Ascending aorta (tissue), 2 donors: ENCODE measurements at places on chromosomes 3 and 15. TPM values are rescaled to one million over a fixed set of nuclear protein-coding genes. Genes with fewer than 3 reads are reported as not detected.

DNA sequence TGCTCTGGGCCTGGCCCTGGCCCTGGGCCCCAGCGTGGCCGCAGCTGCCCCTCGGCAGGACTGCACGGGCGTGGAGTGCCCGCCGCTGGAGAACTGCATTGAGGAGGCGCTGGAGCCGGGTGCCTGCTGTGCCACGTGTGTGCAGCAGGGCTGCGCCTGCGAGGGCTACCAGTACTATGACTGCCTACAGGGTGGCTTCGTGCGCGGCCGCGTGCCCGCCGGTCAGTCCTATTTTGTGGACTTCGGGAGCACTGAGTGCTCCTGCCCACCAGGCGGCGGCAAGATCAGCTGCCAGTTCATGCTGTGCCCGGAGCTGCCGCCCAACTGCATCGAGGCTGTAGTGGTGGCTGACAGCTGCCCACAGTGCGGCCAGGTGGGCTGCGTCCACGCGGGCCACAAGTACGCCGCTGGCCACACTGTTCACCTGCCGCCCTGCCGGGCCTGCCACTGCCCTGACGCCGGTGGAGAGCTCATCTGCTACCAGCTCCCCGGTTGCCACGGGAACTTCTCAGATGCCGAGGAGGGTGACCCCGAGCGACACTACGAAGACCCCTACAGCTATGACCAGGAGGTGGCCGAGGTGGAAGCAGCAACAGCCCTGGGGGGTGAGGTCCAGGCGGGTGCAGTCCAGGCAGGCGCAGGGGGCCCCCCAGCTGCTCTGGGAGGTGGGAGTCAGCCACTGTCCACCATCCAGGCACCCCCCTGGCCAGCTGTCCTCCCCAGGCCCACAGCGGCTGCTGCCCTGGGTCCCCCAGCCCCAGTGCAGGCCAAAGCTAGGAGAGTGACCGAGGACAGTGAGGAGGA, 21.7 kb downstream of the FBLN2 start:
- DNase-seq: no peak

Gene EPHA3
- 3.3 TPM for total RNA-seq

Gene TTLL13
- total RNA-seq: not detected

Gene GMNC
- total RNA-seq: not detected

Gene CLDN18
- 0.11 TPM for total RNA-seq

GRCh38 chr3:127525373-127525772, 65.2 kb downstream of the TPRA1 start:
- DNase-seq: no peak

Gene EHHADH
- 1.8 TPM for total RNA-seq

- DNase-seq: peak; percentile 81
Observed at GRCh38 chr3:86990012-86990733, 776 bp downstream of the VGLL3 start.

Gene TMEM212
- not detected for total RNA-seq

- DNase-seq: no peak
Observed at GRCh38 chr3:61975936-61976335, 397.4 kb downstream of the FEZF2 start.

DNA sequence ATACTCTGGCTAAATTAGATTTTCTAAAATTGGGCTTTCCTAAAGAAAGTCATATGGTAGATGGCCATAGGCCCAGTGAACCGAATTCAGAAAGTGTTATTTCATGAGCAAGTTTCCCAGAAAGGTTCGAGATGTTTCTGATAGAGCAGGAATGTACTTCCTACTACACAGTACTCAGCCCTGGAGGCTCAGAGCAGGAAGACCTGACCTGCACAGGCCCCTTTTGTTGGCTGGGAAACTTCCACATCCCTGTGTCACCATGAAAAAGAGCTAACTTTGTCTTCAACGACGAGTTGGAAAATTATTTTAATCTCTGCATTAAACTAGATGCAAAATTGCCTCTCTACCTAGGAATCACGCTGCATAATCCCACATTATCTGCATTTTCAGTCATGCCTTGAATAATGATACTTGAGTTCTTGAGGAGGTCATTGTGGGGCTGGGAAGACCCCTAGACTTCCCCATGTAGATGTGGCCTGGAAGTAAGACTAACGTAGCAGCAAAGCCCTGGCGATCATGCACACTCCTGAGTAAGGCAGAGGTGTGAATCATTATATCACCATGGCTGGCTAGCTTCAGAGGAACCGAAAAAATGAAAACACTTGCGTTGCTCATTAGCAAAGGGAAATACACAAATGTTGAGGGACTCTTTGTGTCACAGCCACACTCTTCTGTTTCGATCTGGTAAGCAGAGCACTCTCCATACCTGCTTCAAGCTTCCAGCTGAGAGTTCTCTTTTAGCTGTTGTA, 47.1 kb downstream of the CMTM7 start:
- peak; percentile 47 for DNase-seq

Gene STAC
- 16.0 TPM for total RNA-seq

DNA sequence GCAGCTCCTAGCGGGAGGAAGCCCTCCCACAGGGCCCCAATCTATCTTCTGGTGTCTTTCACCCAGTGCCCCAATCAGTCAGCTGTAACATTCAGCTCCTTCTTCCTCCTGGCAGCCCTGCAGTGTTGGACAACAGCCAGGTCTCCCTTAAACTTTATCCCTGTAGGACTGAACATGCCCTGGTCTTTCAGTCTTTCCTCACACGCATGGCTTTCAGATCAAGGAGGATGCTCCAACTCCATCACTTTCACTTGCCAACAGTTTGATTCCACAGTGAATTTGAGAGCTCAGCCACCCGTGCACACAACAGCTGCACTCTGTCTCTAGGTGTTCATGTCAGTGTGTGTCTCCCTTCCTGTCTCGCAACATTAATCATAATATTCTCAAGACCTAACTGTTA, 28.5 kb upstream of the LRRC34 start:
- DNase-seq: no peak

Gene BBS4
- 9.9 TPM for total RNA-seq

- DNase-seq: no peak
Observed at GRCh38 chr3:23430781-23431398, 227.8 kb downstream of the UBE2E2 start.

DNA sequence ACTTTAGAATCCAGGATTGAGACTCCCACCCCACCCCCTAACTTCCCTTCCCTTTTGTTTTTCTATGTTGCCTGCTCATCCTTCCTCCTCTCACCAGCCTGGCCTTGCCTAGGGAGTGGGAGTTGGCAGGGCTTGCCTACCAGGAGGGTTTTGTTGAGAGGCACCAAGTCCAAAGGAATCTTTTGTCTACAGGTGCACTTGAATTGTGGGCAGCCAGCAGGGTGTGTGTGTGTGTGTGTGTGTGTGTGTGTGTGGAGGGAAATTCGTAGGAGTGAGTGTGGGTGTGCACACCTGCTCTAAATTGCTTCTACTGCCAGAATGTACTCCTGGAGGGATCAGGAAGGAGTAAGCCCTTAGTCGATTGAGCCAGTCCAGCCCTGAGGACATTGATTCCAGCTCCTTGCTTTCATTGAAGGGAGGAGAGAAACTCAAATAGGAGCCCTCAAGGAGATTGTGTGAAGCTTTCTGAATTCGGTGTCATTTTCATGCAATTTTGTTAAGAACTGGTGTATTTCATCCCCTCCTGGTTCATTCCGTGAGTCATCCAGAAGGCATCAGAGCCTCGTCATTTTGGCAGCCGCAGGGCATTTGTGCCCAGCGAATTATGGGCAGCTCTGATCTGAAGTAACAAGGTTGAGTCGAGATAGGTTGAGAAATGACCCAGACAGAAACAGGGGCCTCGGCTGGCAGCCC, 112.1 kb downstream of the SLCO3A1 start:
- DNase-seq: peak; percentile 91

Gene FAM81A
- total RNA-seq: not detected

Gene SCAANT1
- not detected for total RNA-seq

GRCh38 chr3:64199932-64200331, 25.3 kb downstream of the PRICKLE2 start:
- DNase-seq: no peak

DNA sequence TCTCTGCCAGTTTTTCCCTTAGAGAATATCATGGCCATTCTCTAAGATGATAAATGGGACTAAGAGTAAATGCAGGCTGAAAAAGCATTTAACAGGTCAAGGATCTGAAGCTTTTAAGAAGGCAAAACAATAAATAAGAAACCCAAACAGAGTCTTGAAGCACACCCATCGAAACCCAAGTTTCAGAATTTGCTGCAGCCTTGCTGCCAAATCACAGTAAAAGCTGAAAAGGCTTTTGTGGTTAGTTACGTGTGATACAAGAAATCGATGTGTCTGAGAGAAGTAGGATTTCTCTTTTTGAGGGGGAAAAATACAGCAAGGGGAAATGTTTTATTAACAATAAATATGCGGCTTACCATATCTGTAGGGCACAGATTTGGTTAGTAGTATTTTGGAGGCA, 92.0 kb downstream of the IGF1R start:
- DNase-seq: no peak

- DNase-seq: no peak
Observed at GRCh38 chr15:68114356-68114755, 60.2 kb downstream of the PIAS1 start.

Gene IL5RA
- total RNA-seq: not detected

Gene RTP3
- not detected for total RNA-seq

Gene SUMF1
- total RNA-seq: 98.4 TPM

DNA sequence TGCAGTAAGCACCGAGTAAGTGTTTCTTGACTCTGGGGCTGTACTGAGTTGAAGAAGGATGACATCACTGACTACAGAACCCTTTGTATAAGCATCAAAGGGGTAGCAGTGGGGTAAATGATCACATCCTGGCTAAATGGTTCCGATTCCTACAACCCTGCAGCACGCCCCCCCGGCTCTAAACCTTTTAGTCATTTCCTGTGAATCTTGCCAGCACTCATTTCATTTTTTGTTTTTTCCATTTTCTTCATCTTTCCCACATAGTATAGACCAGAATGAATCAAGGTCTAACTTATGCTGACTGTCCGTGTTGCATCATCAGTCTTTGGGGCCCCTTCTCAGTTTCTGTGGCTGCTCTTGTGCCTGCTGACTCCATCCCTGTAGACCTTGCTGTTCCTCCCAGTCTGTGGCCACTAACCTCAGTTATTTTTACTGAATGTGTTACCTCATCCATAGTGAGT, 383.1 kb upstream of the TPRG1 start:
- no peak for DNase-seq

Gene CPNE9
- total RNA-seq: not detected

Gene KIF15
- total RNA-seq: 0.64 TPM

GRCh38 chr3:22939349-22939748, 263.8 kb upstream of the UBE2E2 start:
- DNase-seq: no peak

GRCh38 chr15:50484781-50485180, 60.6 kb downstream of the USP8 start:
- no peak for DNase-seq

Gene CCR5
- not detected for total RNA-seq

Gene GTF2A2
- 1.4 TPM for total RNA-seq

- no peak for DNase-seq
Observed at GRCh38 chr3:12574661-12575060, 17.8 kb downstream of the MKRN2 start.

- DNase-seq: no peak
Observed at GRCh38 chr3:104596551-104596950, 770.2 kb upstream of the ALCAM start.

- DNase-seq: no peak
Observed at GRCh38 chr3:191366675-191367074, 36.3 kb upstream of the UTS2B start.

GRCh38 chr3:64410226-64410625, 185.0 kb upstream of the PRICKLE2 start:
- no peak for DNase-seq

DNA sequence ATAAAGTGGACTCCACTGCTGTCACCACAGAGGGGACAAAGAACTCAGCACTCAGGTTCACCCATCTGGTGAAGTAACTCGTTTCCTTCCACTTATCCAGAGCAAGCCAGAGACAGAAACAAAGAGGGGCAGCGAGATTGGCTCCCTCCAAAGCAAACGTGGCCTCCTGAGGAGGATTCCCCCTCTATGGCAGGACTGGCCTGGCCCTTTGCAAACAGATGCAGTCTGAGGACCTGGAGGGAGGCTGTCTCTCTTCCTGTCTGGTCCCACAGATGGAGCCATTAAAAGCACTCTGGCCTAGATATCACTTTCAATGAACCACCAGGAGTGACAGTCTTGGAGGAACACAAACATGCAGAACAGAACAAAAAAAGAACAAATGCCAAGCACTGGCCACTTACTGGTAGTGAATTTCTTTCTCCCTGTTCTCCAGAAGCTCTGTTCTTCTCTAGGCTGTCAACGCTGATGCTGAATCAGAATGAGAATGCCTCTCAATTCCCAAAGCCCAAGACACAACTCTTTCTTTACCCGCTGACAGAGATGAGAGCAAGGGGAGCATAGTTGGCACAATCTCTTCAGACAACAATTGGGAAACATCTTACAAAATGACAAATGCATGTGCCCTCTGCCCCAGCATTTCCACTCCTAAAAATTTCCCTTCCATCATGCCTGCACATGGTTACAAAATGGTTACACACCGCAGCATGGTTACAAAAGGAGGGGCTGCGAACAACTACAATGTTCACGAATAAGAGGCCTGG, 14.3 kb downstream of the KLHL25 start:
- no peak for DNase-seq

DNA sequence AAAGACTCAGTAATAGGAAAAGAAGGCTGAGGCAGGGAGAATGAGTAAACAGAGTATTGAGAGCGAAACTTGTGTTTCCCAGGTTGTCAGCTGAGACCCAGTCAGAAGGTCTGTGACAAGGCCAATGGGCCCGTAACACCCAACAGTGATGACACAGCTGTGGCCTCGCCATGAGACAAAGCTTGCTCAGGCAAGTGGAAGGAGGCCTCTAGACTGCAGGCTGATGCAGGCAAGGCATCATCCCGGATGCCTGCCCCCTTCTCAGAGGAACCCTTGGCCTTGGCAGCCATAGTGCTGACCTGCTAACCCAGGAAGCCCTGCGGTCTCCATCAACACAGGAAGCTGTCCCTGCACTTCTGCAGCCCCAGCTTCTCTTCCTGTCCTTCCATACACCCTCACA, 15.4 kb downstream of the RAB6B start:
- DNase-seq: no peak

Gene SIDT1
- not detected for total RNA-seq

GRCh38 chr3:69628951-69629350, 110.3 kb upstream of the MITF start:
- no peak for DNase-seq

Gene COLQ
- total RNA-seq: 4.6 TPM

DNA sequence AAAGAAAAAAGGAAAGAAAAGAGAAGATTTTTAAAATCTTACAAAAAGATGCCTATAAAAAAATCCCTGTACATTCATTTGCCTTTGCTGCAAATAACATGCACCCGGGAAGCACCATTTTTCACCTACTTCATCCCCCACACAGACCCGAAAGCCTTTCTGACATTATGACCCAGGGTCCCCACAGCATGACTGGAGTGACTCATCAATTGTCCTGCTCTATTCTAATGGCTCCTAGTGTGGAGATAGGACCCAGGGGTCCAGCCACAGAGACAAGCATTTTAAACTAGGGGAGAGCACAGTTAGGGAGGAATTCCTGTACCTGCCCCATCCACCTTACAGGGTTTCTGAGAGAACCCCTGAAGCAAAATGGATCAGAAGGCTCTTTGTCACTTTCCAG, 14.7 kb upstream of the PXYLP1 start:
- DNase-seq: no peak

Gene CALML4
- total RNA-seq: 0.85 TPM

GRCh38 chr3:124837730-124838186, 49.4 kb downstream of the ITGB5 start:
- DNase-seq: peak; percentile 79

Gene TLR9
- total RNA-seq: not detected
